ENCODE measurements at places on chromosomes 1 and 21.

- DNase-seq, result no peak
Observed at GRCh38 chr1:172887162-172887561, 163.6 kb downstream of the TNFSF18 start.

- no peak for DNase-seq
Observed at GRCh38 chr1:203839081-203839480, 22.3 kb upstream of the SNRPE start.

- no peak for DNase-seq
Observed at GRCh38 chr1:171868217-171868803, 27.0 kb downstream of the DNM3 start.

DNA sequence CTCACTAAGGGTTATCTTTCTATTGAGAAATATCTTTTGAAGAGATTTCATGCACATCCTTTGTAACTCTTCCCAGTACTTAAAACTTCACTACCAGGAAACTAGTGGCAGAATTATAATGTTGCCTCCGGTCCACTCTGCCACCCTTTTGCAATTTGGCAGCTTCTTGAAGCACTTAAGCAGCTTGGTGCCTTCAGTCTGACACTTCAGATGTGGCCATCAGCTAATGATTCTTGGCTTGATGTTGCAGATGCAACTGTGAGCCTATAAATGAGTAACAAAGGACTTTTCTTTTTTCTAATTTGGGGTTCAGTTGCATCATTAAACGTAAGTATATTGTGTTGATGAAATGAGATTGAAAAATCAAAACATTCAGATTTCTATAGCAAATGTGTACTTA, 187.5 kb upstream of the C21orf91 start:
- DNase-seq, result no peak

DNA sequence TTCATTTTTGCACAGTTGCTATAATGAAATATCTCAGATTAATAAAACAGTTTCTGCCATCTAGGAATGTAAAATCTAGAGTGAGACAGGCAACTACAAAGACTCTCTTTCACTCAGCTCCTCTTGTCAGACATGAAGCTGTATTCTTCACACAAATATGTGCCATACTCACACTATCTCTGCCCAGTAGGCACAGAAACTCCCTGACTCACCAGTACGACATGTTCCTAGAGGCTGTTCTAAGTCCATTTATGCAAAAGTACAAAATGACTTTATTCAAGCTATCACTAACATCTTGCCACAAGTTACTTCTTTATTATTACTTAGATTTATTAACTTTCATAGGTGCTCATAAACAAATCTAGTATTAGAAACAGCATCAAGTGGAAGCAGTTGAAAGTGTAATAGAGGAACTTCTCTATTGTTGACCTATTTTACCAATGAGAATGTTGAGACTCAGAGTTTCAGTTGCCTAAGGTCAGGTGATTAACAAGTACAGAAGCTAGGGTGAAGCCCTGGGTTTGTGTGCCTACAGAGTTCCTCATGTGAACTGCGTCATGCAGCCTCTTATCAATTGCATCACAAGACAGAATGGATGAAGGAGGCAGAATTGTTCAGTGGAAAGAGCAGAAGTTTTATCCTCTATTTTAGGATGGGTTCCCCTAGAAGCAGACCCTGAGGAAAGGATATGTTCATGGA, 98.9 kb downstream of the RGS2 start:
- no peak for DNase-seq

GRCh38 chr1:211338224-211338620, 11.6 kb downstream of the TRAF5 start:
- no peak for DNase-seq

DNA sequence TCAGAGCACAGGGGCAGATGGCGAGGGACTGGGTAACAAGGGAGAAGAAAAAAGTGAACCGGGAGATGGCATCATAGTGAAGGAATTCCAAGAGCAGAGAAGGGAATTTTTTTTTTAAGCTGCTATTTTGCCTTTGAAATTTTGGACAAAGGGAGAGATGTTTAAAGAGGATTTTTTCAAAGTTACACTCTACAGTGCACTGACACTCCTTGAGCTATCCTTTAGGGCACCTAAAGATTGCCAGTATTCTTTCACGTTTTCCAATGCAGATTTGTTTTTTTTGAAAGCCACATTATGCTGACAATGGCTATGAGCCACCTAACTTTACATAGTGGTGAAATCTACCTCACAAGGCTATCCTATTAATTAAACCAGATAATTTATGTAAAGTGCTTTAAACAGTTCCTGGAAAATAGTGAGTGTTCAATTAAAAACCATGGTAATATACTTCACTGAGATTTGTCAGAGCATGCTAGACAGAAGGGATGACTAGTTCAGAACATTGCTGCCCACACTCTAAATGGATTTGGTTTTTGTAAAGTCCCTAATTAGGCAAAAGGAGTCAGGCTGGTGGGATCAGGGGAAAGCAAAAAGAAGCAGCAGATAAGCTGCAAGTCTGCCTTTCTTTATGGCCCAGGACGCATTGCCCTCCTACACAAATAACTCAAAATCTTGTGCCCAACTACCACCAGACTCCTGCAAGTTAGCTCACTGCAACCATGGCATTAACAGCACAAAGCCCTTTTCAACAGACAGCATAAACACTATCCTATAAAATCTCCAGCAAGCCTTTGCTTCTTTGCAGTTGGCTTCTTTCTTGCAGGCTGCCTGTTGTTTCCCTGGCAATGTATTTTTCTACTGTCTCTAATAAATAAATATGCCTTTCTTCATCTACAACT, 53.9 kb downstream of the PRDX6 start:
- DNase-seq, result no peak

DNA sequence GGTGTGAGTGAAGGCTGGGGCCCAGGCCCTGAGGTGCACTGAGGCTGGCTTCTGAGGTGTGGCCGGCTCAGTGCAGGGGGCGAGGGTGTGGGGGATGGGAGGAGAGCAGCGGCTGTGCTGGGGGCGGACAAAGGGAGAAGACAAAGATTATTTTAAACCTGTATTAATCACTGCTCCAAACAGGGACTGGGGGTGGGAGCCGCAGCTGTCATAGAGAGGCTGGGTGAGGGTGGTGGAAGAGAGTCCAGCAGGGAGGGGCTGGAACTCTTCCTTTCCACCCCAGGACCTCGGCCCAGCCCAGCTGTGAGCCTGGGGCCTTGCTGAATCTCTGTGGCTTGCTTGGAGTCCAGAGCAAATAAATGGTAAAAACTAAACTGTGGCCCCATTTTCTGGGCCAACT, 106.9 kb downstream of the KCND3 start:
- DNase-seq, result no peak

DNA sequence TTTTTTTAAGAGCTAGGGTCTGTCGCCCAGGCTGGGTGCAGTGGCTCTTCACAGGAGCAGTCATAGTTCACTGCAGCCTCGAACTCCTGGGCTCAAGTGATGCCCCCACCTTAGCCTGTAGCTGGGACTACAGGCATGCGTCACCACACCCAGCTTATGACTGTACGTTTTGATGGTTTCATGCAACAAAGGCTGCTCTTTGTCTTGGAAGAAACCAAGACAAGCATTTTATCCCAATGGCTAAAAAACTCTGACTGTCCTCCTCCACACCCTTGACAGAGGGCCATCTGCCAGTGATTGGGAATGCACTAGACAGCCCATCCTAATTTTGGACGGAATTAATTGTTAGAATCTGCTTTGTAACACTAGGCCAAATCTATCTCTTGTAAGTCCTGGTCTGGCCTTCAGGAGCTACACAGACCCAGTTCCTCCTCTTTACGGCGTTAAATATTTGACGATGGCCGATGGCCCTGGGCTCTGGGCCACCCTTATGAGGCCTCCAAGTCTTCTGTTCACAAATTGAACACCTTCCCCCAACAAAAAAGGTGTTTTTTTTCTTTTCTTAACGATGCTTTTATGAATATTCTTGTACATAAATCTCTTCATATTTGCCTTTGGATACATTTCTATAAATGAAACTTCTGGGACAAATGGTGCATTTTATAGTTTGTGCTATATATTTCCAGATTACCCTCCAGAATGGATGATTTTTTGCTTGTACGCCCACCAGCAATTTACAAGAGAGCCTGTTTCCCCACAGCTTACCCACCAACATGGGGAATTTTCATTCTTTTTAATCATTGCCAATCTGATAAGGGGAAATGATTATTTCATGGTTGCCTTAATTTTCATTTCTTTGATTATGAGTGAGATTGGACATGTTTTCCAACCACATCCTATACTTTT, 104.8 kb upstream of the SLC25A33 start:
- no peak for DNase-seq

GRCh38 chr1:216140730-216141524, 282.3 kb downstream of the USH2A start:
- no peak for DNase-seq

- no peak for DNase-seq
Observed at GRCh38 chr1:66176012-66176715, 357.8 kb upstream of the SGIP1 start.

DNA sequence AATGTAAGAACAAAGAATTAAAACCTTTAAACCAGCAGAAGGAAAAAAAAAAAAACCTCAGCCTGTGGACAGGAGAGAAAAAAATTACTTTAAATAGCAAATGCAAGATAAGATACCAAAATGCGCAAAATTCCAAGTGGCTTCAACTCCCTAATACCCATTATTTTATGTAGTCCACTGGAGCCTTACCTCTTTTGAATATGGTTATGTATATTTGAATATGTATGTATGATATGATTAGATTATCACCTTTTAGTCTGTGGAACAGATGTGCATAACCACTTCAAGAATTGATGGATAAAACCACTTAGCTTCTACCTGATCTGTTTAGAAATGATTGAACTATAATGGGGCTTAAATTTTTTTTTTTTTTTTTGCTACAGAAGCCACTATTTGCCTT, 52.4 kb upstream of the C1orf115 start:
- DNase-seq, result no peak

- DNase-seq, result no peak
Observed at GRCh38 chr1:20311289-20311688, 20.6 kb downstream of the VWA5B1 start.

DNA sequence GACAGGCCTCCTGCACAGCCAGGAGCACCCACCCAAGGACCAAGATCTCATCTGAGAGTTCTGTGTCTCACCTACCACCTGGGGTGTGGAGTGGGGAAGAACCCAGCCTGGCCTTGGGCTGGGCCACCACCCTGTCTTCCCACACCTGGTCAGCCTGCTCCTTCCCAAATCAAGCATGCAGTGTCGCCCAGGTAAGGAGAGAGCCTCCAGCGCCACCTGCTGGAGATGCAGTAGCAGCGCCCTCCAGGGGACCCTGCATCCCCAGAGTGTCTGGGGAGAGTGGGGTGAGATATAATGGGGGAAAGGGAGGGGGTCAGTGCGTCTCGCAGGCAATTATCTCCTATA, 32.3 kb downstream of the KIAA2013 start:
- peak; percentile 78 for DNase-seq

GRCh38 chr1:223771814-223772770, 59.8 kb downstream of the CAPN2 start:
- peak; percentile 35 for DNase-seq

DNA sequence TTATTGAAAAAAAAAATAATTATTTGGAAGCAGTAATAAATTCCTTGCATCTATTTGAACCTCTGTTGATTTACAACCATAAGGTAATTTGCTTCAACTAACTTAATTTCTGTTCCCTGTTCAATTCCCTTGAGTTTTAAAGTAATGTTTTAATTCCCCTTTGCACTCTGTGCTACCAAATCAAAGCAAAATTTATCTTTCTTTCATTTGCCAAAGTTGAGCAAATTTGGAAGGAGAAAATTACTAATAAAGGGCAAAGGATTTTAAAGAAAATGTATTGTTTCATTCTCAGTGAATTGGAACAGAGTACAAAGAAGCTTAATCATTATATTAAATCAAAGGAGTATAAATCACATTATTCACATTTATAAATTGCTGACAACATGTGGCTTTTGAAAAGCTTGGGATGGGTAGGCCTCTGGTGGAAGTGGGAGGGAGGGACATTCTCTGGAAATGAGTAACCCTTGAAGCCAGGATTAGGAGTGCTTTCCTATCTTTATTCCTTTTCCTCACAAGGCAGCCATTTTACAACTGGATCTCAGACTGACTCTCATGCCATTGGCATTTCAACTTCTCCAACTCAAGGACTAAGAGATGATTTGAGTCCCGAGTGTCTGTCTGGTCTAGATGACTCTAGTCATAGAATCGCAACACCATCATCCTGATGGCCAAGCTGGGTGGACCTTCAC, 331.6 kb upstream of the DUSP10 start:
- DNase-seq, result no peak

DNA sequence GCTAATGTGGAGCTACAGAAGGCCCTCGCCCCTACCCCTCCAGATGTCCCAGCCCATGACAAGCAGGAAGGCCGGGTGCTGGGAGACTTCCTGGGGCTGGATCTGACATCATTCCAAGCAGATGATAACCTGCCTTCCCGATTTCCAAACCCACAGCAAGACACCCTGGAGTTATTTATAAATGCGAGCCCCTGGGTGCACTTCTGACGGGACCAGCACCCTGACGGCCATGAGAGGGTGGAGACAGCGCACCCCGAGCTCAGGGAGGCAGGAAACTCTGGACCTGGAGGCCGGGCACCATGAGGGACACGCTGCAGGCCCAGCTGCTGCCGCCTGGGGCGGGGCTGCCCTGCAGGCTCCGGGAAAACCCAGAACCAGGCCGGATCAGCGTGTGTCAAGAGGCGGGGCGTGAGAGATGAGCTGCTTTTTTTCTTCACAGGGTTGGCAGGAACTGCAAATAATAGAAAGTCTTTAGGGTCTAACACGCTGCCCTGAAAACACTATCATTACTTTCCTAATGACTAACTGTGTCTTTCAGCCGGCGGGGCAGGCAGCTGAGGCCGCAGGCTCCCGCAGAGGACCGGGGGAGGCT, 2.5 kb upstream of the PCBP3 start:
- DNase-seq, result peak; percentile 35

DNA sequence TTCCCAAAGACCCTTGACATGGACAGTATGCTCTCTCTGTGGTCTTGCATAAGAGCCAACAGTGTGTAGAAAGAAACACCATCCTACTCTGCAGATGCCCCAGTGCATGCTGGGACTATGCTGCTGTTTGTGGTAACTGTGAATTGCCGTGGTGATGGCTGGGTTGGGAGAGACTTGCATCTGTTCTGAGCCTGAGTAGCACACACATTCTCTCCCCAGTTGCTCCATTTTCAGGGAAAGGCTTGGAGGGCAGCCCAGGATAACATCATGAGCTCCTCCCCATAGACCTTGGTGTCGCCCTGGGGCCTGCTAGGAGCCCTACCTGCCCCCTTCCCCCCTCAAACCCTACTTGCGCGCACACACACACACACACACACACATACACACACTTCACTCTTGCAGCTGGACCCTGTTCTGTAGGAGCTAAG, 120.9 kb upstream of the IPO9 start:
- no peak for DNase-seq

DNA sequence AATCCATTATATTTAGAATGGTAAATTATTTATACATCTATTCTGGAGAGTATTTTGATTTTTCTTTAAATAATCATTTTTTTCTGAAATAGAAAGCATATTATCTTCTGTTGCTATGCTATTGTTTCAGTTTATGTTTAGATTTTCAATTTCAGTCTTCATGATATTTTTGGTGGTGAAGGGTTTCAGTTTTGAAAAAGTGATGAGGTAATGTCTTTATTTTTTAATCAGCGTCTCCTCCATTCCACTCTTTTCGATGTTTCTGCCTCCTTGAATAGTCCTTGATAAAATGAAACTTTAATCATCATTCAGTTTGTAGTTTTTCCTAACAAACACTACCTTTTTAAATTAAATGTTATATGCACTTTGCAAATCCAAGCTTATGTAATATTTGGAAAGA, 428.6 kb downstream of the PTPRC start:
- DNase-seq, result no peak
